ENCODE measurements at places on chromosomes 13 and 19.

DNA sequence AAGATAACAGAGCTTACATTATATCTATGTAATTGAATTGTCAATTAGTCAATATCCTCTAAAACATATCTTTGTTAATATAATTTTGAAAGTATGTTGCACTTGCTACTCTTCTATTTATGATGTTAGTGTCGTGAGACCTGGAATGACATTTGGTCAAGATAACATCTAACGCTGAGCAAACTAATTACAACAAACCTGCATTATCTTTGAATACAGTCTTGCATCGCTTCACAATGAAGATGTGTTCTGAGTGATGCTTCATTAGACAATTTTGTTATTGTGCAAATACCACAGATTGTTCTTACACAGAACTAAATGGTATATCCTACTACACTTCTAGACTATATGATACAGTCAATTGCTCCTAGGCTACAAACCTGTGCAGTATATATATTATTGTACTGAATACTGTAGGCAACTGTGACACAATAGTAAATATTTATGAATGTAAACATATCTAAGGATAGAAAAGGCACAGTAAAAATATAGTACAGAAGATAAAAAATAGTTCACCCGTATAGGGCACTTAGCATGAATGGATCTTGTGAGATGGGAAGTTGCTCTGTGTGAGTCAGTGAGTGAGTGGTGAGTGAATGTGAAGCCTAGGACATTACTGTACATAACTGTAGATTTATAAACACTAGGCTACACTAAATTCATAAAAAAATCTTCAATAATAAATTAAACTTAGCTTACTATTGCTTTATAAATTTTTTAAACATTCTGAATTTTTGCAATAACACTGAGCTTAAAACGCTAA lies 1773.8 kb downstream of the PCDH9 start:
- no peak for DNase-seq

DNA sequence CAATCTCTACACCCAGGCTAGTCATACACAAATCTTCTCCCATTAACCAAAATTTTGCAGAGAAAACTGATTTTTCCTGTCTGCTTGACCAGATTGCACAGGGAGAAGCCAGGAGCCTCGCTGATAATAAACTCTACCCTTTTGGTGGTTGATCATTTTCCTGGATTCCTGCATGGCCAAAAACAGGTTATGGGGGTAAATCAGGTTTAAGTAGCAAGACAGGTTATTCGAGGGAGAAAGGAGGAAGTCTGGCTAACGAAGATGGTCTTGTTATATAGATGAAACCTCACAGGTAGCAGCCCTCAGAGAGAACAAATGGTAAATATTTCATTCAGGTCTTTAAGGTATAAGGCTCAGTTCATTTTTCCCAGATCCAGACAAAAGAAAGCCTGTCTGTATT lies 16.0 kb upstream of the CEACAM6 start:
- DNase-seq, result no peak

DNA sequence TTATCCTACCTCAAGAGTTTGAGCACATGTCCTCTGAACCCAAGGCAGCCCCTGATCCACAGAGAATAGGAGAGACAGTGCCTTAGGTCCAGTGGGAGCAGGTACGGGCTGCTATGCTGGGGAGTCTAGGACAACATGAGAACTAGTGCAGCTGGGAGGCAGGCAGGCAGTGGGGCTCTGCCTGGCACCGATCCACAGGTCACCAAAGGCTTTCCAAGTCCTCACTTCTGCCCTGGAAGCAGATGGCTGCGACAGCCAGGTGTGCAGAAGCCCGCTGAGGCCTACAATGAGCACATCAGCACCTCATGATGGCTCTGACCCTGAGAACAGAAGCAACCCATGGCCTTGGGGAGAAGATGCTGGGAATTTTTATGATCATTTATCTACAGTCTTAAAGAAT lies 29.8 kb upstream of the EPHX3 start:
- DNase-seq, result no peak

- DNase-seq, result no peak
These were observed 42.8 kb upstream of the GTF3A start for GRCh38 chr13:27381601-27382000.

- DNase-seq, result no peak
These were observed 461.7 kb downstream of the KLF12 start for GRCh38 chr13:73672492-73672891.

- no peak for DNase-seq
These were observed 238.0 kb downstream of the LHFPL6 start for GRCh38 chr13:39364947-39365468.

- no peak for DNase-seq
These were observed 21.1 kb downstream of the CLEC17A start for GRCh38 chr19:14603990-14604387.

- DNase-seq, result no peak
These were observed 20.6 kb upstream of the QTRT1 start for GRCh38 chr19:10680545-10681135.

DNA sequence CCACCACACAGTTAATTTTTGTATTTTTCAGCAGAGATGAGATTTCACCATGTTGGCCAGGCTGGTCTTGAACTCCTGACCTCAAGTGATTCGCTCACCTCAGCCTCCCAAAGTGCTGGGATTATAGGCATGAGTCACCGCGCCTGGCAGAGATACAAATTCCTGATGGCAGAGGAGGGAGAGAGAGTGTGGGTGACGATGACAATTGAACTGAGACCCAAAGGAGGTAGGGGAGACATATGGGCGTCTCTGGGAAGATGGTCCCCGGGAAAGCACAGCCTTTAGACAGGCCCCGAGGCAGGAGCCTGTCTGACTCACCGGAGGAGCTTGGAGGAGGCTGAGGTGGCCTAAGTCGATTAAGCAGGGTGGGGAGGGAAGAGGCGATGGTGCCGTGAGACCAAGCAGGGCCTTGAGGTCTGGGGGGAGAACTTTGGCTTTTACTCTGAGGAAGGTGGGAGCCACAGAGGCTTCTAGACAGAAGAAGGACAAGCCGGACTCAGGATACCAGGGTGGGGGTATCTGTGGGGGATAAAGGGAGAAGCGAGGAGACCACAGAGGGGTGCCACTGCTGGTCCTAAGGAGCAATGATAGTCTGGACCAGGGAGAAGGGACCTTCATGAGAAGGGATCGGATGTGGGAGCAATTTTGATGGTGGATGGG lies 38.2 kb downstream of the ARRDC2 start:
- no peak for DNase-seq

DNA sequence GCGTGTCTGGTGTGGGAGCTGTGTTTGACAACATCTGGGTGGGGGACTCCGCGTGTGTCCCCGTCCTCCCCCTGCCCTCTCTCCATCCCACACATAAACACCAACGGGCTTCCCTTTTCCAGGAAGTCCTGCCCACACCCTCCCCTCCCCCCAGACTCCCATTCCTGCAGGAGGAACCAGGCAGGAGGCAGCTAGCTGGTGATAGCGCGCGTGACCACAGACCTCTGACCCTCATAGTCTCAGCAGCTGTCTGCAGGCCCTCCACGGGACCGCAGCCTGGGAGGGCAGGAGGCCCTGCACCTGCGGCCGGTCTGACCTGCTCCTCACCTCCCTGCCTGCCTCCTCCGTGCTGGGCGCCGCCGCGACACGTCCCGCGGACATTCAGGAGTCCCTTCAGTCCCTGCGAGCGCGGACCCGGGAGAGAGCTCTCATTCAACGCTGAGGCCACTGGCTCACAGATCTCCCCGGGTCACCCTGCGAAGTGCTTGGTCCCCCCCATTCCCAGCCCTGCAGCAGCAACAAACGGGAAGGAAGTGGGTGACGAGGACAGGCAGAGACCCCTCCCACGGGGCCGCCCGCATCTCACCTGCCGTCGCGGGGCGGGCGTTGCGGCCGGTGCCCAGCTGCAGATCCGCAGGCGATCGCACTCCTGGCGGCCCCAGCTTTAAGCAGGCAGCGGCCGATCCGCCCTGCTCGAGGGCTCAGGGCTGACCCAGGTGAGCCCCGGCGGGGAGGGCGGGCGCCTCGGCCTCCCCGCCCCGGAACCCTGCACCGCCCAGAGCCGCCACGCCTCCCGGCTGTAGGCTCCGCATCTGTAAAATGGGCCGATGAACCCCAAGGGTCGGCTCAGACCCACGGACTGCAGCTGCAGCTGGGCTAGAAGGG lies 1.1 kb upstream of the ACP5 start:
- DNase-seq, result peak; percentile 55

DNA sequence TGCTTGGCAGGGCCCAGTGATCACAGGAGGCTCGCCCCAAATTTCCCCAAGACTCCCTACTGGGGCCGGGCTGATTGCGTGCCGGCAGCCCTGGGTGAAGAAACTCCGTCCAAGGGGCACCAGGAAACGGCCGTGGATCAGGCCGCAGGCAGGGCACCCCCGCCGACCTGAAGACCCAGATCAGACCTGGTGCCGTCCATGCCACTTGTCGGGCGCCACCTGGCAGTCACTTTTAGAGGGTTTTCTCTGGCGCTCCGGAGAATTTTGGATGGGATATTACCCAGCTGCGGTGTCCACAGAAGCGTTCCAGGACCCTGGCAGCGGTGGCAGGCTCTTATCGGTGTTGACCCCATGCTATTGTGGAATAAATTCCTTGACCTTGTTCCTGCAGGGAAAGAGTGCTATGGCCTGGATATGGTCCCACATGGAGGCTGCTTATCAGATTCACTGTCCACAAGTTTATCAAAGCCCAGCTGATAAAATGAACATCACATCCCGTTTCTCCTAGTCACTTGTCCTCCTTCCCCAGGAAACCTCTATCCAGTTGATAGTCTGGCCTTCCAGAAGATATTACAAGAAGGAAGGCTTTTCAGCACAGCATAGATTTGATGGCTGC lies 38.2 kb downstream of the IGFL2 start:
- DNase-seq, result no peak

DNA sequence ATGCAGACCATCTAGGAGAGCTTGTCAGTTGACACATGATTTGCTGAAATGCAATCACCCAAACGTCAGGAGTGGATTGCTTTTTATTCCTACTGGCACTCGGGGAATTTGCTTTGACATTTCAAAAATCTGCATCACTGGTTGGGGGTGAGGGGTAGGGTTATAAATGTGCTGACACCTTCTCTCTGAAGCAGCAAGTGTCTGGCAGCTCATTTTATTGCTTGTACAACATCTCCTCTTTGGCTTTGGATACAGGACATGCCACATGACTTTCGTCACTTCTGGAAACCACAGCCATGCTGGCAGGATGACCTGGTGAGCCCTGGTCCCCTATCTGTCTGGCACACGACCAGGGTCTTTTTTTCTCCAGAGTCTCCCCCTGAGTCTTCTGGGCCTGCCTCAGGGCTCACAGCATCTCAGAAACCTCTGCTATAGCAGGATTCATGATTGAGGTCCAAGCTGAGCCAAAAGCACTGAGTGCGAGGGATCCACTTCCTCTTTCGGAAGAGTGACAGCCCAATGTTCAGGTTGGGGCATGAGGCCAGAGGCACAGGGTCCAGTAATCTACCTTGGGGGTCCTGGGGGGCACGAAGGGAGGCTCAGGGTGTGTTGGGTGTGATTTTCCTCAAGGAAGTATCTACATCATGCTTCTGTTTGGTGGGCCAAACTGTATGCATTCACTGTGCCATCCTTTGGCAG lies 60.1 kb downstream of the HSPH1 start:
- no peak for DNase-seq

DNA sequence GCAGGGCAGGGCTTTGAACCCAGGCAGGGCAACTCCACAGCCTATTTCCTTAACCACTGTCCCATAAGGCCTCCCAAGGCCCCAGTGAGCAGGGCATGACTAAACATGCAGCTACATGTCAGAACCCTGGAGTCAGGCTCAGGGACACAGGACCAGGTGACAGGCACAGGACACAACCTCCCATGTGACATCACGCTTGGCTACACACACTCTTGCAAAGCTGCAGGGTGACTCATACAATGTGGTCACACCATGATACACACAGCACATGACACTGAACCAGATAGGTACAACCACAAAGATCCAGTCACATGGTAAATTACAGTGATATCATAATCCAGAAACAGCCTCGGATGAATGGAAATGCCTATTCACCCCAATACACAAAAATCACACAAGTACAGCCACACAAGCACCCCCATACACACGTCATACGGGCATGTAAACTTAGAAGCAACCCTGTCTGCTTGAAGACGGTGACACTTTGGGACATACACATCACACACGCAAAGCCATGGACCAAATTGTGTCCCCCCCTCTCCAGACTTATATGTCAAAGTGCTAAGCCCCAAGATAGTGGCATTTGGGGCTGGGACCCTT lies 14.5 kb downstream of the KLK4 start:
- no peak for DNase-seq

DNA sequence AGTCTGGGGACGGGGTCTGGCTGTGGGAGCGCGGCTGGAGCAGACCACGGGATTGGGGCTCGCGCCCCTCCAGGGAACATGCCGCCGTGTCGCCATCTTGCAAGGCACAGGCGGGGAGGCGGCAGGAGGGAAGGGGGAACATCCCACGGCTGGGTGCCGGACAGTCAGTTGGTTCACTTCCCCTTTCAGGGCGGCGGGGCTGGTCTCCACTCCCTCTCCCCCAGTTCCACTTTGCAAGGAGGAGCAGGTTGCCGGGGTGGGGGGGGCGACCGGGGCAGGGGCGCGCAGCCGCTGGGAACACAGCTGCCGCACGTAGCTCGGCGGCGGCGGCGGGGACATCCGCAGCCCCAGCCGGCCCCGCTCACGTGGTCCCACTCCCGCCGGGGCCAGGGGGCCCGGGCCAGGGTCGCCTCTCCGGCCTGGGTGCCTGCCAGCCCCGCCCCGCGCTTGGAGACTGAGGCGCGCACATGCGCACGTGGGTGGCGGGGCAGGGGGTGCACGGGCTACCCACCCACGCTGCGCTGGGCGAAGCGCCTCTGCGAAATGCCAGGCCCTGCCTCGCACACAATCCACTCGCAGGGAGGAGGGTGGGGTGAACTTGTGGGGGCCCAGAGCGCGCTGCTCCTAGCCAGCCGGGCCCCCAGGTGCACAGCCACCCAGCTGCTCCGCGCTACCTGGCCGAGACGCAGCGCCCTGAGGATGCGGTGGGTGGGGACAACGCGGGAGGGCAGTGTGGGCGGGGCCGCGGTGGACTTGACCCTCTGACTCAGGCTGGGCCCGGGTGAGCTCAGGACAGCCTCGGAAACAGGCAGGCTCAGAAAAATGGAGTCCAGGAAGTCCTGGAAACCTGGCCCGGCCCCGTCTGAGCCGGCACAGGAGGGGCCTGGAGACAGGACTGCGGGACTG lies 6.4 kb downstream of the KLF16 start:
- DNase-seq, result peak; percentile 70

- no peak for DNase-seq
These were observed 1189.9 kb downstream of the UQCRFS1 start for GRCh38 chr19:28023064-28023463.

DNA sequence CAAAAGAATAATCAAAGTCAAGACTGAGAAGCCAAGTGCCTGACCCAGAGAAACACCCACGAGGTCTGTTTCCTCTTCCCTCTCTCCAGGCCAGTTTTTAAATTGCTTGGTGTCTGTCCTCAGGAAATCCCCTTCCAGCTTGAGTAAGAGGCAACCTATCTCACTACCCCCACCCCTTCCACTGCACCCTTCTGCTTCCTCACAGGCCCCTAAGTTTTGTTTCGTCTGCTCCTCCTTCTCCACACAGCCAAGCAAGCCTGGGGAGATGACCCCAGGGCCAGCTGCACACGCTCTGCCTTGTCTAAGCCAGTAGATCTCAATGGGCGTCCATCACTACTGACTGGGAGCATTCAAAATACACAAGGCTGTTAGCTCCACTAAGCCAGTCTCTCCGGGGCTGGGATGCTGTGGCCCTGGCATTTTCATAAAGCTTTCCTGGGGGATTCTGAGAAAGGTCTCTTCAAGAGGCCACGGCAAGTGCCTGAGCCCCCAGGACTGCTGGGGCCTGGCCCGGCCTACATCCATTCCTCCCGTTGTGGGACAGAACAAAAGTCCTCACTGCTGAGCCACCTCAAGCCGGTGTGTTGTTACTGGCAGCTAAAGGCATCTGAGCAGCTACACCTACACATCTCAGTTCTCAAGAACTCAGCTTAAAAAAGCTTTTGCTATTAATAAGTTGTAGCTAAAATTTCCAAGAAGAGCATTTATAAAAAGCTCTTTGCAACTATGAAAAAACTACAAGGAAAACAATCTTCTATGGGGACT lies 14.9 kb upstream of the IL4I1 start:
- no peak for DNase-seq

Measured in WTC11 (cell line).